ENCODE measurements at places on chromosomes 6 and 20.

GRCh38 chr20:56722042-56722441, 92.9 kb downstream of the TFAP2C start:
- no peak for DNase-seq

GRCh38 chr6:166420351-166420750, 37.6 kb upstream of the MPC1 start:
- no peak for DNase-seq

DNA sequence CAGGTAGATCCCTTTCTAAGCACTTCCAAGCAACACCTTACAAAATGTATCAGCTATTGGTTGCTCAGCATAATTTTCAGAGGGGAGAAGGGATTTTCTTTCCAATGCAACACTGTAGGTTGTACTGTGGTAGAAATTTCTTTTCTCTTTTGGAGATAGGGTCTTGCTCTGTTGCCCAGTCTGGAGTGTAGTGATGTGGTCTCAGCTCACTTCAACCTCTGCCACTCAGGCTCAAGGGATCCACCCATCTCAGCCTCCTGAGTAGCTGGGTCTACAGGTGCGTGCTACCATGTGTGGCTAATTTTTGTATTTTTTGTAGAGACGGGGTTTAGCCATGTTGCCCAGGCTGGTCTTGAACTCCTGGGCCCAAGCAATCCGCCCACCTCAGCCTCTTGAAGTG, 16.3 kb downstream of the RAD21L1 start:
- DNase-seq, result no peak

DNA sequence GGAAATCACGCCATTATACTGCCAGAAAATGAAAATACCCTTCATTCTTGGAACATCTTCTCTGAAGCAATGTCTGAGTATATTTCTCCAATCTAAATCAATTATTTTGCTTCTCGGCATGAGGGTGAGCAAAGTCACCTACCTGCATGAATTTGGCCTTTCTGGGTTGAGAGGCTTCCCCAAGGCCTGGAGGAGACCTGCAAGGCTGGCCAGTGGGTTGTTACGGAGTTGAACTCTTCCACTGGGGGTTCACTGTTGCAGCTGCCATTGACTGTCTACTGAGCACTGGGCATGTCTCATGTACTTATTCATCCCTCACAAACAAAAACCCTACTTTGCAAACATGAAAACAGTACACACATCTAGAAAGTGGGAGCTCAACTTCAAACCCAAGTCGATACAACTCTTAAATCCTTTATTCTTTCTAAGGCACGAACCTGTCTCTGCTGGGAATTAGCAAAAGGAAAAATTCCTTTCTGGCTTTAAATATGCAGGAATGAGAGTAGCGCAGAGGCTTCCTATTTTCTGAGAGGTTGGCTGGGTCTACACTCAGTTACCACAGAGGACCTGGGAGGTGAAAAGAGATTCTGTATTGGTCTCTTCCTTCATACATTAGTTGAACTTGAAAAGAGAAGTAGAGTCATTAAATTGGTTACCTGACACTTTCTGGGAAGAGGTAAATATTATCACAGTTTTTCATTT, 87.6 kb upstream of the SGK1 start:
- no peak for DNase-seq

GRCh38 chr20:11895861-11896387, 21.8 kb upstream of the BTBD3 start:
- DNase-seq, result no peak

Measured in AG09319 (cell line).